Mesothelial cell of epicardium (in vitro differentiated cells): ENCODE measurements at places on chromosomes 3 and 15. TPM values are rescaled to one million over a fixed set of nuclear protein-coding genes. Genes with fewer than 3 reads are reported as not detected.

The SYNPR gene
- 3.7 to 3.8 TPM (median 3.7 TPM) in 3 replicates for total RNA-seq

The NOX5 gene
- 0.07 to 0.20 TPM (median 0.14 TPM) in 3 replicates for total RNA-seq

The CATSPER2 gene
- 6.6 to 11.2 TPM (median 7.8 TPM) in 3 replicates for total RNA-seq

The TNIK gene
- total RNA-seq, result 7.3 to 9.3 TPM (median 8.8 TPM) in 3 replicates

The ANXA2 gene
- total RNA-seq, result 1,031 to 1,044 TPM (median 1,040 TPM) in 3 replicates

The CCR9 gene
- not detected in 3 replicates for total RNA-seq

The MESP1 gene
- total RNA-seq, result 0.18 to 0.89 TPM in 2 of 3 replicates, not detected in the other

GRCh38 chr3:143526011-143526545 is 322.2 kb downstream of the SLC9A9 start:
- H3K4me1 ChIP-seq, result no peaks in the 10 kb centered on the region
- DNase-seq, result no peak
- no peak overlapping the region for H3K4me3 ChIP-seq
- H3K27ac ChIP-seq, result no peak overlapping the region

GRCh38 chr3:155984791-155985417 is 114.5 kb downstream of the GMPS start:
- no peaks in the 10 kb centered on the region for H3K27me3 ChIP-seq
- no peaks in the 10 kb centered on the region for H3K36me3 ChIP-seq

DNA sequence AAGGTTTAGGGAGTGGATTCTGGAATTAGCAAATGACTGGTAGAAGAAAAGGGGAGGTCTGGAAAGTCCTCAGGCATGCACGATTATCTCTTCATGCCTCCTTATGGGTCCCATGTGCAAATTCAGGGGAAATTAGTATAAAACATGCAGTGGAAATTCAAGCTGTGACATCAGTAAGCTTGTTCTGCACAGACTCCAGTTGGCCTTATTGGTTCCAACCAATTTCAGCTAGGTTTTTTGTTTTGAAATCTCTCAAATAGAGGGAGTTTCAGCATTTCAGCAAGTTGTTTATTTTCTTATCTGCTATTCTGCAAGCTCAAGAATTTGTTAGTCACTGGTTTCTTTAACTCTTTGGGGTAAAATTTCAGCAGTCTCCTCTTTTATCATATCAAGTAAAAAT is 774 bp upstream of the TMCO5A start:
- H3K36me3 ChIP-seq, result no peaks in the 10 kb centered on the region
- H3K27me3 ChIP-seq, result peaks cover 4% of the 10 kb centered on the region
- peaks cover 14% of the 10 kb centered on the region for H3K4me1 ChIP-seq

DNA sequence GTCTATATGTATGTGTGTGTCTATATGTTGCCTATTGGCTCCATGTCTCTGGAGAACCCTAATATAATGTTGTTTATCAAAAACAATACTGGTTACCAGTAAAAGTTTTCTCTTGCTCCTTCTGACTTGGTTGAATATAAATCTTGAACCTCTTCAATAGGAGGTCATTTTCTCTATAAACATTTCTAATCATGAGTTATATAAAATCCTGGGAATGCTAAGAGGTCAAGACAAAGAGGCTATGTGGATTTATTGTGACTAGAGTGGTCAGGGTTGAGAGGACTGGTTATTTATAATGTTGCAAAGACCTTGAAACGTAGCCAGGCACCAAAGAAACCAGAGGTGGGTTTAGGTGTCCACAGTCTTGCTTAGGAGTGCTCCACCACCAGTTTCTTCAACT is 1.2 kb upstream of the MINDY4B start:
- H3K4me1 ChIP-seq, result peaks cover 17% of the 10 kb centered on the region
- H3K27me3 ChIP-seq, result peaks cover 31% of the 10 kb centered on the region
- no peak overlapping the region for H3K4me3 ChIP-seq
- no peak overlapping the region for H3K27ac ChIP-seq
- DNase-seq, result no peak

DNA sequence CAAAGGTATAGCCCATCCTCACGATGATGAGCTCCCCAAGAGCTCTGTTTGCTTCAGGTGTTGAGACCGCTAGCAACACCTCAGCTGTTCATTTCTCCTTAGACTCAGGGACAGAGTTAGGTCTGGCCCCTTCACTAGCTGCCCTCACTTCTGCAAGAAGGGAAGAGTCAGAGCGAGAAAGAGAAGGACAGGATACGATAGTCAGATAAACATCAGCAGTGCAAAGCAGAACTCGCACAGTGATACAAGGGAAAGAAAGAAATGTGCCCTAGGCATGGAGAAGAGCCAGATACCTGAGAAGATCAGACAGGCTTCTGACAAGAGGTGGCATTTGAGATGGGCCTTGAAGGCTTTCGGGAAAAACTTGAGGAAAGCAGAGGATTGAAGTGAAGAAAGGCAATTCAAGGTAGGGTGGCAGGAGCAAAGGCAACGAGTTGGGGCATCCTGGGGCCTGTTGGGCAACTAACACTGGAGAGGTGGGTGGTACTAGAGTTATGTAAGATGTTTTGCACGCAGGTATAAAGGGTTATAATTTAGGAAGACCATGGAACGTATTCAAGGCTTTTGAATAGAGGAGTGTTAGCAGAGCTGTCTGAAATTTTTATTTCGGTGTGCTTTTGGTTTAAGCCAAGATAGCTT is 106.0 kb downstream of the PGPEP1L start:
- H3K27ac ChIP-seq, result peak overlapping the region; percentile 66
- no peak for DNase-seq
- H3K4me1 ChIP-seq, result peaks cover 59% of the 10 kb centered on the region
- H3K27me3 ChIP-seq, result no peaks in the 10 kb centered on the region

DNA sequence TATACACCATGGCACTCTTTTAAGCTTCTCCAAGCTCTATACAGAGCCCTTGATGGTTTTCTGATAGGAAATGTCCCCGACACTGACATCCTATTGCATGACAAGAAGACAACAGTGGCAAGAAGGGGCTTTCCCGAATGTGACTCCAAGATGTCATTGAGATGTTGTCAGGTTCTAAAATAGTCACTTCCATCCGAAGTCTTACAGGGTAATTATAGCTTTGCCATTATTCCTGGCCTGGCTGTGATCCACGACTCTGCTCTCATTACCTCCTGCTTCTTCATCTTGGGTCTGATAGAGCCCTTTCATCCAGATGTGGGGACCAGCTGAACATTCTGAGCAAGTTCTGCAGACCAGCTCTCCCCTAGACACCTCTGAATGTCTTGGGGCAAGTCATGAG is 40.6 kb upstream of the ADAMTS9 start:
- DNase-seq, result no peak
- no peaks in the 10 kb centered on the region for H3K27me3 ChIP-seq
- H3K4me3 ChIP-seq, result no peak overlapping the region
- H3K27ac ChIP-seq, result no peak overlapping the region

GRCh38 chr3:122932251-122932967 is 95.2 kb downstream of the SEMA5B start:
- H3K27me3 ChIP-seq, result peaks cover 24% of the 10 kb centered on the region
- H3K36me3 ChIP-seq, result no peaks in the 10 kb centered on the region
- no peaks in the 10 kb centered on the region for H3K4me1 ChIP-seq
- H3K4me3 ChIP-seq, result no peak overlapping the region
- H3K27ac ChIP-seq, result no peak overlapping the region
- no peak for DNase-seq

- no peaks in the 10 kb centered on the region for H3K4me1 ChIP-seq
- peaks cover 50% of the 10 kb centered on the region for H3K27me3 ChIP-seq
- DNase-seq, result no peak
- no peak overlapping the region for H3K27ac ChIP-seq
- no peaks in the 10 kb centered on the region for H3K36me3 ChIP-seq
- H3K4me3 ChIP-seq, result no peak overlapping the region
These were observed 105.4 kb downstream of the ABHD5 start for GRCh38 chr3:43796041-43796596.

DNA sequence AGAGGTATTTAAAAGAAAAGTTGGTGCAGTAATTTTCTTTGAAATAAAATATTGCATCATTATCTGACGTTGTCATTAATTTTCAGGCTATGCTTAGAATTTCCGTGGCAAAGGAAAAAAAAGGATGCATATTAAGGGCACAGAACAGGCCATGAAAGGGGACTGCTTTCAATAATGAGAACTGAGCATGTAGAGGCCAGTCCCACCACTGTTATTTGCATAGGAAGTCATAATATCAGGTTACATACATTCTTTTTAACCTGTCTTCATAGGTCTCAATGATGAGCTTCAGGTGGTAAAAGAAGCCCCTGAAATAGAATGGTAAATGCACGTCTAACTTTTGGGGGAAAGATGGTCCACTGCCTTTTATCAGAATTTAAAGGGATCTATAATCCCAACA is 272.1 kb upstream of the ALCAM start:
- H3K4me3 ChIP-seq, result no peak overlapping the region
- H3K27me3 ChIP-seq, result no peaks in the 10 kb centered on the region
- peaks cover 8% of the 10 kb centered on the region for H3K36me3 ChIP-seq

DNA sequence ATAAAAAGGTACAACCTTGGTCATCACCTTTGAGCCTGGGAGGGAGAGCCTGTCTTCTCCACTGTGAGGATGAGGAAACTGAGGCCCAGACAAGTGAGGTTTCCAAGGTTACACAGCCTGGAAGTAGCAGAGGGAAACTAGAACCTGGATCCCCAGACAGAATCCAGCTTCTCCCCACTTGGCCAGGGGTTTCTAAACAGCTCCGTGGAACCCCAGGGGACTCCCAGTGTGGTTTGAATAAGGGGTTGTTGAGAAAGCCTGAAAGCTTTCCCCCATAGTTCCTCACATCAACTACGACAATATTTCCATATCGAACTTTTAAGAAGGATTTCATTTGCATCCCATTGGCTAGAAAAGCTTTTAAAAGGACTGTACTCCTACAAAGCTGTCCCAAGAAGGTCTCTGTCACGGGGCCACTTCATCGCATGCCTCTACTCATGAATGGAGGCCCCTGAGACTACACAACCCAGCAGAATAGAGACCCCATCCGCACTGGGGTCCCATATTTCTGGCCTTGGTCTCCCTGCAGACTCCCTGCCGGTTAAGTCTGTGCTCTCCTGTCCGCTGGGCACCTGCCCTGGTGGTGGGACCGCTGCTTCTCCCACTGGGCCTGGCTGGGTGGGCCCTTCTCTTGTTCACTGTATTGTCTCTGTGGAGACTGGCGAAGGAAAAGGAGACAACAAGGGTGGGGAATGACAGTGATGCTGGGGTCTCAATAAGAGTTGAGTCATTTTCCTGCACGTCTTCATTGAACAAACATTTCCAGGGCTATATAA is 178.5 kb downstream of the SMAD6 start:
- H3K36me3 ChIP-seq, result no peaks in the 10 kb centered on the region
- peak overlapping the region; percentile 55 for H3K27ac ChIP-seq
- H3K4me1 ChIP-seq, result peaks cover 47% of the 10 kb centered on the region
- H3K27me3 ChIP-seq, result no peaks in the 10 kb centered on the region
- no peak for DNase-seq

GRCh38 chr3:193335031-193335430 is 43.5 kb downstream of the ATP13A5 start:
- no peak for DNase-seq
- no peaks in the 10 kb centered on the region for H3K4me1 ChIP-seq
- H3K27ac ChIP-seq, result no peak overlapping the region
- H3K27me3 ChIP-seq, result peaks cover 13% of the 10 kb centered on the region
- H3K36me3 ChIP-seq, result no peaks in the 10 kb centered on the region

GRCh38 chr3:70224337-70224736 is 88.1 kb downstream of the MDFIC2 start:
- H3K4me1 ChIP-seq, result no peaks in the 10 kb centered on the region
- H3K27me3 ChIP-seq, result peaks cover 44% of the 10 kb centered on the region
- H3K27ac ChIP-seq, result no peak overlapping the region
- H3K4me3 ChIP-seq, result no peak overlapping the region

DNA sequence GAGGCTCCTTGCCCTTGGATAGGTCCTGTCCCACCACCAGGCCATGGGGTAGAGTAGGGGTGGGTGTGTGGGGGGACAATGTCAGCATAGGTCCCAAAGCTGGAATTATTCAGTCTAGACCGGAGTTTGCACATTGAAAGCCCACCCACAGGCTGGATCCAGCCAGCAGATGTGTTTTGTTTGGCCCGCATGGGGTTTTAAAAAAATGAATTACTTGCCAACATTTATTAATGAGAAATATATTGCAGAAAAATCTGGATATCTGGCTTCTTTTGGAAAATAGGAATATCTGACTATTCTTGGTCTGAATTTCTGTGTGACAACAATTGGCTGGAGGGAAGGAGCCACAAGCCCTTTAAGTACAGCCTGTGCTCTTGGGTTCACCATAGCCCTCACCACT is 17.3 kb upstream of the LRIG1 start:
- no peak overlapping the region for H3K4me3 ChIP-seq
- H3K27ac ChIP-seq, result no peak overlapping the region
- no peaks in the 10 kb centered on the region for H3K36me3 ChIP-seq
- no peaks in the 10 kb centered on the region for H3K4me1 ChIP-seq
- peaks cover 17% of the 10 kb centered on the region for H3K27me3 ChIP-seq

- H3K4me3 ChIP-seq, result no peak overlapping the region
- no peaks in the 10 kb centered on the region for H3K36me3 ChIP-seq
- H3K27me3 ChIP-seq, result no peaks in the 10 kb centered on the region
- no peak overlapping the region for H3K27ac ChIP-seq
- no peak for DNase-seq
These were observed 501.6 kb downstream of the MAGI1 start for GRCh38 chr3:65537109-65537508.
